ENCODE measurements at places on chromosomes 2 and 18.

DNA sequence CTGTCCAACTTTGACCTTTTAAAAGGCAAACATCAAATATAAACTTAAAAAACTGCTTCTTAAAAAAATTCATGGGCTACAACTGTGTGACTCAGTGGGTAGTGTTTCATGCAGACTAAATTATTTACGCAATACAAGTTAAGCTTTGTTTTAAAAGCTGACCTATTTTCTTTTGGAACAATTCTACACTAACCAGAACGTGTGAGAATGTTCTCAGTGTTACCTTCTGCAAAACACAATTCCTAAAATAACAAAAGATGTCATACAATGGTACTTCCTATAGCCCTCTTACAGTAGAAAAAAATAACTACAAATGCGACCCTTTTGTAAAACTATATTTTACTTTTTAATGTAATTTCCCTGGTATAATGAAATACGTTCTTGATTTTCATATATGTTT is 793.8 kb upstream of the FSHR start:
- DNase-seq, result no peak

DNA sequence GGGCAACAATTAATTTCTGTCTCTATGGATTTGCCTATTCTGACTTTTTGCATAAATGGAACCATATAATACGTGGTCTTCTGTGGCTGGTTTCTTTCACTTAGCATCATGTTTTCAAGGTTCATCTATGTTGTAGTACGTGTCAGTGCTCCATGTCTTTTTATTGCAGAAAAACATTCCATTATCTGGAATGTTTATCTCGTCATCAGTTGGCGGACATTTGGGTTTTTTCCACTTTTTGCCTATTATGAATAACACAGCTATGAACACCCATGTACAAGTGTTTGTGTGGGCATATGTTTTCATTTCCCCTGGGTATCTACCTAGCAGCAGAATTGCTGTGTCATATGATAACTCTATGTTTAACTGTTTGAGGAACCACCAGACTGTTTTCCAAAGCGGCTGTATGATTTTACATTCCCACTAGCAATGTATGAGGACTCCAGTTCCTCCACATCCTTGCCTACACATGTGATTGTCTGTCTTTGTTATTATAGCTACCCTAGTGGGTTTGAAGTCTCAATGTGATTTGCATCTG is 49.9 kb downstream of the MYO7B start:
- no peak for DNase-seq

DNA sequence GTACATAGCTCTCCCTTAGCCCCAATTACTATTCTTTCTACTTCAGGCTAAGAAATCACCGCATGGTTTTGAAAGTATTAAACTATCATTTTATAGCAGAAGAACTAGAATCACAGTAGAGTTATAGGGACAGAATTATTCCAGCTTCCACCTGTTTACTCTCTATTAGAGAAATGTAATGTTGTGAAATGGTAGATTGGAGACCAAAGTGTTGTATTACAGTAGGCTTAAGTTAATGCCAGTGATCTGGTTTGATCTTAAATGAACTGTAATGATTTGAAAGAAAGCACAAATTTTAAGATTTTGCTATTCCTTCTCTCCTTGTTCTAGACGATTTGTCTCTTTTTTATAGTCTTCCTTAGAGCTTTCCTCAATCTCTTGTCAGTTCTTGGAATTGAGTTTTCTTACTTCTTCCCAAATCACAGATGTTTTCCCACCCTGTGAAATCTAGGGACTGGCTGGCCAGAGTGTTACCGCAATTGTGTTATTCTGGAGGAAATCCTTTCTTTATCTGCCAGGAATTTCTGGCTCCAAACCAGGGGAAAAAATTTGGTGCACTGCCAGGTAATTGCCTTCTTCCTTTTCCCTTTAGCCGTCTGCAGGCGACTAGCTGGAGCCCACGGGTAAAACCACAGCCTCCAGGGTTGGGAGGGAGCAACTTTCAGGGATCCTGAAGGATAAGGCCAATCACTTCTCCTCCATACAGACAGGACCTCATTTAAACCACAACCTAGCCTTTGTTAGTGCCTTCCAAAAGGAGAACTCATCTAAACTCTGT is 51.7 kb downstream of the NOP58 start:
- DNase-seq, result no peak

DNA sequence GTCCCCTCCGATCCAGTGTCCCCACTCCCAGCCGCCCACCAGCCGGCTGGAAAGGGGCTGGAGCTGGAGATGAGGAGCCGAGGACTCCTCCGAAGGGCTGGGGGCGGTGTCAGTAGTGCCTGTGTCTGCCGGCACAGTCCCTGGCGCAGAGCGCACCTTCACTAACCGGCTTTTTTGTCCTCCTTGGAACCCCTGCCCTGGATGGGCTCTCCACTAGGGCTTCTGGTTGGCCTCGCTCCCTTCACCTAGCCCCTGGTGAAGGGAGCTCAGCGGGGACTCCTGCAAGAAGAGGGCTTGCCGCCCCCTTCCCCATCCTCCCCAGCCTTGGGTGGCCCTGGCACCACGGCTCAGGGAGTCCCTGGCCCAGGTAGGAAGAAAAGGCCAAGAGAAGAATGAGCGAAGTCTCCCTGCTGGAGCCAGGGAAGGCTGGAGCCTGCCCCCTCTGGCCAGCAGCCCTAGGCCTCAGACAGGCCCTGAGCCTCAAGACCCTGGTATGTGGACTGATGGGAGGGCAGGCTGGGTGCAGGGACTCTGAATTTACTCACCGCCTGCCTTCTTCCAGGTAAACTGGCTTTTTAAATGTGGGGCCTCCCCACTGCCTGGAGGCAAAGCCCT is 570 bp upstream of the ECEL1 start:
- no peak for DNase-seq

- DNase-seq, result no peak
Measured at GRCh38 chr2:60764736-60765534, 8.9 kb downstream of the PAPOLG start.

DNA sequence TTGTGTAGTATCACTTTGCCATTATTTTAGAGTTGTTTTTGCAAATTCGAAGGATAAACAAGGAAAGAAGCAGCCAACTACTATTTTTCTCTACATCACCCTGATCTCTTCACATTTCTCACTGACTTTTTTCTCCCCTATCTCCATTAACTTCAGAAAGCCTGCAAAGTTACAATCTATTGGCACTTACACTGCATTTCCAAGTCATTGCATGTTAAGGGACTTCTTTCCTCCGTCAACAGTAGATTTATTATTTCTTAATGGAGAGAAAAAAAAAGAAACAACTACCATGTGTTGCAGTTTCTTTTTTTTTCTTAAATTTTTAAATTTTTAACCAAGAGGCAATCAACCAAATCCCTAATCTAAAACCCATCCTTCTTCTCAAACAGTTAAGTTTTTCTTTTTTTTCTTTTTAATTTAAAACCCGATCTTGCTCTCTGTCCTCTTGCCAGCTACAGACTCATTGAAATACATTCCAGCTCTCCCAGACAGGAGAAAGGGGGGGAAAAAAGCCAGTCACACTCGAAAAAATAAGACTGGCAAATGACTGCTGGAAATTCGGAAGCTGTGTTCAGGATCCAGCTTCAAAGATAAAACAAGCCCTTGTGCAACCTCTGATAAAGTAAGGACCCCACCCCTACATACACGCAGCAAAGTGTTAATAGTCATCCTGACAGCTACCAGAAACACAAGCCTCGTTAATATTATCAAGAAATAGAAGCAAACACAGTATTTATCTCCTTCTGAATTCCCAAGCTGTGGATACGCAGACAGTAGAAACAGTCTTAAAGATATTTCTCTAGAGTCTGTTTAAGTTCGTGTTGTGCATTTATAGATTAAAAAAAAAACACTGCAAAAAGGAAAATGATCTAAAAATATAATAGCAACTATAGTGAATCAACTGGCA is 1.3 kb downstream of the LRRTM4 start:
- no peak for DNase-seq

- DNase-seq, result no peak
Measured at GRCh38 chr18:75341897-75342296, 85.6 kb downstream of the SMIM21 start.

DNA sequence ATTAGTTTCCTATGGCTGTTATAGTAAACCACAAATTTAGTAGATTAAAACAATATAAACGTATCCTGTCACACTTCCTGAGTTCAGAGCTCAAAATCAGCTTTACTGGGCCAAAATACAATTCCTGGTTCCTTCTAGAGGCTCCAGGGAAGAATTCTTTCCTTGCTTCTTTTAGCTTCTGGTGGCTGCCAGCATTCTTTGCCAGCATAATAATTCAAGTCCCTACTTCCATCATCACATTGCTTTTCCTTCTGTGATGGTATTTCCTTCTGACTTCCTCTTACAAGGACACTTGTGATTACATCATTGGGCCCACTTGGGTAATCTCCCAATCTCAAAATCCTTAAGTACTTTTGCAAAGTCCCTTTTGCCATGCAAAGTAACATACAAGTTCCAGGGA is 40.6 kb downstream of the MOB4 start:
- DNase-seq, result no peak

- no peak for DNase-seq
Measured at GRCh38 chr2:172039011-172039704, 39.4 kb downstream of the METAP1D start.

GRCh38 chr18:8912348-8913326 is 189.9 kb upstream of the NDUFV2 start:
- no peak for DNase-seq

DNA sequence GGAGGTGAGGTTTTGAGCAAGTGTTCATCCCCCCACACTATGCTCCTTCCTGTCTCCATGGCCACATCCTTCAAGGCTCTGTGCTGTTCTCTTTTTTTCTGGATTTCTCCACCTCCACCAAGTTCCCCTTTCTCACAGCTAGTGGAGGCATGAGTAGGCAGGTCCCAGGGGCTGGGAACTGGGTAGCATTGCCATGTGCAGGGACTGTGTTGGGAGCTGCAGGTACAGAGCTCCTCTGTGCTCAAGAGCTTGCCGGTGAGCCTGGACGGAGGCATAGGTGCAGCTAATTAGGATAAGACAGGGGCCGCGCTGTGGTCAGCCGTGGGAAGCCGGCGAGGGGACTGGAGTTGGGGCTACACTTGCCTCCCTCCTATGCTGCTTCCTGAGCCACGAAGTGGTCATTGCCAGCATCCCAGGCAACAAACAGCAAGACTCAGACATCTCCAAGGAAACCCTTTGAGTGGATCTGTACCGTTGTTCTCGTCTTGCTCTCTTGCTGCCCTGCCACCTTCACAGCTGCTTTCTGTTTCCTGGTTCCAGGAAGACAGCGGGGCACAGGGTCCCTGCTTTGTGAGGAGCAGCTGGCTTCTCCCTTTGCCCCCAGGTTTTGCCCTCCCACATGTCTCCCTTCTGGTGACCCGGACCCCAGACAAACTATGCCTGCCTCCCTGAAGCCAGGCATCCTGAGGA is 36.9 kb downstream of the ATOH8 start:
- no peak for DNase-seq

- DNase-seq, result no peak
Measured at GRCh38 chr2:43276962-43277391, 50.6 kb upstream of the ZFP36L2 start.

Measured in vagina (tissue), 2 donors.